ENCODE measurements at places on chromosomes 3 and 15. TPM values are rescaled to one million over a fixed set of nuclear protein-coding genes. Genes with fewer than 3 reads are reported as not detected.

The EIF2B5 gene
- 60.0 TPM for total RNA-seq

The GREM1 gene
- total RNA-seq = not detected

GRCh38 chr3:121517953-121518655, 27.7 kb downstream of the POLQ start:
- peaks cover 72% of the 10 kb centered on the region for H3K36me3 ChIP-seq
- no peaks in the 10 kb centered on the region for H3K4me1 ChIP-seq
- H3K27ac ChIP-seq = no peak overlapping the region
- no peak for DNase-seq
- no peak overlapping the region for H3K4me3 ChIP-seq

- H3K27ac ChIP-seq = no peak overlapping the region
- H3K36me3 ChIP-seq = no peaks in the 10 kb centered on the region
- no peaks in the 10 kb centered on the region for H3K4me1 ChIP-seq
Measured at GRCh38 chr15:35756623-35757022, 210.7 kb upstream of the DPH6 start.

Data from activated CD4-positive, alpha-beta T cell treated with anti-CD3 and anti-CD28 coated beads, Interleukin-2, amount 10 ng/mL, durations not matched to agents 7 days and 5 days (primary cell).